OCI-LY7 (cell line): ENCODE measurements at places on chromosomes 7 and 10. TPM values are rescaled to one million over a fixed set of nuclear protein-coding genes. Genes with fewer than 3 reads are reported as not detected.

SFTPA2 gene
- not detected in 2 replicates for total RNA-seq

ALOX5 gene
- total RNA-seq, result 139 and 169 TPM in 2 replicates

NPY gene
- total RNA-seq, result not detected in 2 replicates

BLNK gene
- total RNA-seq, result 182 and 201 TPM in 2 replicates

BICC1 gene
- not detected in 2 replicates for total RNA-seq

SPAG6 gene
- not detected in 2 replicates for total RNA-seq

DNA sequence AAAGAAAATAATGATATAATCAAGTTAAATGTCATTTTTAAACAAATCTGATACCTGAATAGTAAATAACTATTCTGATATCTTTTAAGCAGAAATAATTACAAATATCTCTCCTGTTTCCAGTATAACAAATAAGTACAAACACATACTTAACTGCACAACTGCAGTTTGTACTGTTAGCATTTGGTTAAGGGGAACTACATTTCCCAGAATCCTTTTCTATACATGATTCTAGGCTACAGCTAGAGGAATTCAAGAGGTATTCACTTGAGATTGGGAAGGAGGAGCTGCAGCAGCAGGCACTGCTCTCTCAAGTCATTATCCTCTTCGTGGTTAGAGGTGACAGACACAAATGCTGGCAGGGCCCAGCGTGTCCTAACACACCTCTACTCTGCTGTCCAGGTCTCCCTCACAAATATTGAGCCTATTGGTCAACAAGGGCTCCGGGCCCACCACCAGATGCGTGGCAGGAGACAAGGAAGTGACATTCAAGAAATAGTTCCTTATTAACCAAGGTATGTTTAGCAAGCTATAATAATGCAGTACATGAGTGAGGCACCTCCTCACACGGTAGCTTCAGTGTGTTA lies 255.1 kb upstream of the MKLN1 start:
- no peak for DNase-seq

DNA sequence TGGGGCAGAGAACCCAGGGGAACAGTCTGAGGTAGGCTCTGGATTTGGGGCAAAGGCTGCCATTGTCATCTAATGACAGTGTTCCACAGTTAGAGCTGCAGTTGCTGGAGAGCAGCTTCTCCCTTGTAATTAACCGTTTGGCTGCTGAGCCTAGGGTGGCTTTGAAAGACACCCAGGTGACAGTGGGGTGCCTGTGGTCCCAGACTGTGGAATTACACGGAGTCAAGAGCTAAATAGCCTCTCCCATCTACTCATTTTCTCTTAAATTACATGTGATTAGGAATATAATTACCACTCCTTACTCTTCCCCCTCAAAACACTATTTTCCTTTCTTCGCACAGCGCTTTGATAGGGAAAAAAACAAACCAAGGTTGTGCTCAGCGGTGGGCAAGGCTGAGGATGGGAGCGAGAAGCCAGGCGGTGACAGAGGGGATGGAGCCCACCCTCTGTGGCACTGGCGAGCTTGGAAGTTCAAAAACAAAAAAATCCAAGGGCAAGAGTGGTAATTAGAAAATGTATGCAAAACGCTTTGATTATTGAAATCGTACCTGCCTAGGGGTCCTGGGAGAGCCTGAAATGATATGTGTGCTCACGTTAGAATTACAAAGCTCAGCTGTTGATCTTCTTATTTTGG lies 44.1 kb downstream of the BAMBI start:
- DNase-seq, result no peak

GRCh38 chr7:105782391-105783042 lies 93.9 kb downstream of the ATXN7L1 start:
- no peak for DNase-seq

- DNase-seq, result no peak
Observed at GRCh38 chr7:71625545-71625944, 493.6 kb downstream of the GALNT17 start.

DNA sequence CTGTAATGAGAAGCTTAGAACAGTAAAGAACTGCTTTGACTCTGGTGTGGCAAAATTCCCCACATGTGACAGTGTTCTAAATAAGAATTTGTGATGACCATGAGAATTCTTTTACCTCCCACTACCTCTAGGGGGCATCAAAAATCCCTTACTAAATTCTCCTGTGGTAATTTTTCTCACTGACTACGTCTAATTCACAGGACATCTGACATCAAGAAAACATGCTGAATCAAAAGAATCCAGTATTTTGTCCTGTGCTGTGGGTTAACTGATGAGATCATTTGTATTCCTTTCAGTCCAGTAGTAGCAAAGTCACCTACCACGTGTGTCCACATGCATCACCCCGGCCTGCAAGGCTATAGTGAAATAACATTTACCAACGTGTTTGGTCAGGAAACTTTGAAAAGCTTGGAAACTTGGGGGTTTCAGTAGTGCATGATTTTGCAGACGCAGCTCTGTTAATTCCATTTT lies 103.8 kb downstream of the ATE1 start:
- peak; percentile 63 for DNase-seq

DNA sequence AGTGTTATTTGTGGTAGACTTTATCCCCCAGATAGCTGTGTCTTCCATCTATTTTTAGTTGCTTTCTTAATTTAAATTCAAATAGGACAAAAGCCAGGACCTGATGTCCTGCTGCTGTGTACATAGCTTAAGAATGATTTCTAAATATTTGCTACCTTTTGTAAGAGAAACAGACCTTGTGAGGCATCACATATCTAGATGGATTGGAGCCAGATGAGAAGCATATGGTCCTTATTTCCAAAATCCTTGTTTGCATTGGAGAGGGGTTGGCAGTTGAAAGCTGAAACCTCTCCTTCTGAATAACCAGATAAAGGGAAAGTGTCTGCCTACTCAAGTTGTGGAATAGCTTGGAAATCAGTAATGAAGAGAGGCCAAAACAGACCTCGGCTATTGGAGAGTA lies 50.7 kb upstream of the AMPH start:
- no peak for DNase-seq

DNA sequence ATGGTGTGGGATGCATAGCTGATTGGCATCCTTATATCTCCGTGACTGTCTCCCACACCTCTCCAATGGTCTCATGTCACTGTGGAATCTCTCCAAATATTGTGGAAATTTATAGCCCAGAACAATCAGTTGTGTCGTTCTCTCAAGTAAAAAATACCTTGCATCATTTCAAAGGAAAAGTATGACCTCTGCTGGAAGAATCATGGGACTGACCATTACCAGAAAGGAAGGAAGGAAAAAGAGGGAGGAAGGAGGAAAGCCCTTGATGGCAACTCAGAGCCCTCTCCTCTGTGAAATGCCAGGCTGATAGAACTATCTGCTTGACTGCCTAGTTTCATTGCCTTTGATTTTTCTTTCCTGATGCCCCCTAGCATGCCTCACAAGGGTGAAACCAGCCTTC lies 76.3 kb downstream of the FOXI2 start:
- no peak for DNase-seq

- DNase-seq, result peak; percentile 69
Observed at GRCh38 chr7:29955799-29956486, 33.7 kb downstream of the SCRN1 start.

DNA sequence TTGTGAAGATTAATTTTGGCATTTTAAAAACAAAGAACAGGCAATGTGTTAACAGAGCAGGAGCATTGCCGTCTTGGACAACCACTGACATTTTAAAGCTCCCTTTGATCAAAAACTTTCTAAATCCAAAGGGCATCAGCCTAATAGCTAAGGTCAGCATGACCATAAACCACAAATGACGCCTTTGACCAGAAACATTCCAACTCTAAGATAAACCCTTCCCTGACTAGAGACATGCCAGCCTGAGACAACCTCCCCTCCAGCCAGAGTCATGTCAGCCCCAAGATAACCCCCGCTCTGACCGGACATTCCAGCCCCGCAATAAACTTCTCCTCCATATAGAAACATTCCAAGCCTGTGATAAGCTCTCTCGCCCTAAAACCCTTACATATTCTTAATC lies 949.4 kb upstream of the POT1 start:
- no peak for DNase-seq

GRCh38 chr7:44629829-44630522 lies 23.5 kb downstream of the OGDH start:
- peak; percentile 69 for DNase-seq

DNA sequence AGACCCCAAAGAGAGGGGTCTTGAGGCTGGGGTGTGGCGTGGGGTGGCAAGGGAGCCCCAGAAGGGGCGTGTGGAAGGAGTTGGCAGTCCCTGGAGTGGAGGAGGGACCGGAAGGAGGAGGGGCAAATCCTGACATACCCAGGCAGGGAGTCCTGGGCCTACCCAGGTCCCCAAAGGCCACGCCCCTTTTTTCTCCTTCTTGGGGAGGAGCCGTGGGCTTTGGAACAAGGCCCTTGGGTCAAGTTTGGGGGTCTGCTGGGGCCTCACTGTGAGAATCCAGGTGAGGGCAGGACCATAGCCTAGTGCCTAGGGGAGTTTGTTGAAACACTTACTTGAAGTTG lies 1.2 kb upstream of the SMARCD3 start:
- no peak for DNase-seq

- no peak for DNase-seq
Observed at GRCh38 chr10:49446031-49446430, 50.1 kb upstream of the DRGX start.

GRCh38 chr10:105742923-105743322 lies 1101.8 kb downstream of the SORCS3 start:
- DNase-seq, result no peak

DNA sequence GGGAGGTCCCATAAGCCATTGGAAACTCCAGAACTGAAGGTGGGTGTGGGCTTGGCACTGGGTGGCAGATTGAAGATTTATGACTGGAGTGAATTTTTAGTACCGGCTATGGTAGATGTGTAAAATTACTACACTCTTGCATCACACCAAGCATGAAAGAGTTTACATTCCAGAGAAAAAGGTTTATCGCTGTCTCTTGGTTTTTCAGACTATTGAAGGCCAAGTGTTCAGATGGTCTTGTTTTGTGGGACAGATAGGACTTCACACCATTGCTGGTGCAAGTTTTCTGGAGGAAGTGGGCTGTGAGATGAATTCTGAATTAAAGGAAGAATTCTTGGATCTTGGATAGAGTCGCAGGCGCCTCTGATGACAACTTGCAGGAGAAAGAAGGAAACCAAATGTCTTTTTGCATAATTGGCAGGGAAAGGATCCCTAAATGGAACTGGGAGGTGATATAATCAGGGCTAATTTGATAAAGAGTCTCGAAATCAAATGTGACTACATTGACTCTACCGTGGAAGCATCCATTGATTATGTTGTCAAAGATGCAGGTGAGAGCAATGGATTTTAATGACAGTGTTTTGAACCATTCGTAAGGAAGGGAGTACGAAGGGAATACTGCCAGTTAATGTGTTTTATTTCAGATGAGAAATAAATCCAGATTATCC lies 14.2 kb upstream of the NMT2 start:
- DNase-seq, result no peak
